ENCODE measurements at places on chromosomes 13 and 19.

- peak; percentile 67 for DNase-seq
Measured at GRCh38 chr19:10104665-10105508, 1.3 kb upstream of the PPAN start.

GRCh38 chr13:20684546-20684945 lies 19.0 kb upstream of the IL17D start:
- no peak for DNase-seq

DNA sequence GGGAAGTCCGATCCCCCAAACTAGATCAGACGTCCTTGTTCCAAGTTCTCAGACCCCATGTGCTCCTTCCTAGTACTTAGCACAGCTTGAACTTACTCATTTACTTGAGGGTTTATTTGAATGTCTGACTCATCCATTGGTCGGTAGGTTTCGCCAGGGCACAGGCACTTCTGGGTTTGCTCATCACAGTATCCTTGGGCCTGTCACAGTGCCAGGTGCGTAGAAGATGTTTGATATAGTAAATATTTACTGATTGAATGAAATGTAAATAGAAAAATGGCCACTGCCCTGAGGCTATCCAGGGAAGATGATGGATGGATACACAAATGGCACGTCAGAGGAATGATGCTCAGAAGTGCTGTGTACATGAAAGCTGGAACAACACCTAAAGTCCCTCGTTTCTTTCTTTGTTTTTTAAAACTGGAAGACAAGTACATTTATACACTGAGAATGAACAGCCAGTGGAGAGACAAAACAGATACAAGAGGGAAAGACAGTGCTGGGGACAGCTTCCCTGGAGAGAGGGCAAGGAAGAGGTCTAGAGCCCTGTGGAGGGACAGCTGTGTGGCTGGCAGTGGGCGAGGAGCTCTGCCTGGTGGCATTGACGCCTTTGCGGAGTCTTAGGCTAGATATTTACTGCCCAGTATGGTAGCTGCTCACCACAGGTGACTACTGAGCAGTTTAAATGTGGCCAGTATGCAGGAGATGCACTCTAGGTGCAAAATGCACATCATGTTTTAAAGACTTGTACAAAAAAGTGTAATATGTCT lies 31.2 kb upstream of the KL start:
- no peak for DNase-seq

DNA sequence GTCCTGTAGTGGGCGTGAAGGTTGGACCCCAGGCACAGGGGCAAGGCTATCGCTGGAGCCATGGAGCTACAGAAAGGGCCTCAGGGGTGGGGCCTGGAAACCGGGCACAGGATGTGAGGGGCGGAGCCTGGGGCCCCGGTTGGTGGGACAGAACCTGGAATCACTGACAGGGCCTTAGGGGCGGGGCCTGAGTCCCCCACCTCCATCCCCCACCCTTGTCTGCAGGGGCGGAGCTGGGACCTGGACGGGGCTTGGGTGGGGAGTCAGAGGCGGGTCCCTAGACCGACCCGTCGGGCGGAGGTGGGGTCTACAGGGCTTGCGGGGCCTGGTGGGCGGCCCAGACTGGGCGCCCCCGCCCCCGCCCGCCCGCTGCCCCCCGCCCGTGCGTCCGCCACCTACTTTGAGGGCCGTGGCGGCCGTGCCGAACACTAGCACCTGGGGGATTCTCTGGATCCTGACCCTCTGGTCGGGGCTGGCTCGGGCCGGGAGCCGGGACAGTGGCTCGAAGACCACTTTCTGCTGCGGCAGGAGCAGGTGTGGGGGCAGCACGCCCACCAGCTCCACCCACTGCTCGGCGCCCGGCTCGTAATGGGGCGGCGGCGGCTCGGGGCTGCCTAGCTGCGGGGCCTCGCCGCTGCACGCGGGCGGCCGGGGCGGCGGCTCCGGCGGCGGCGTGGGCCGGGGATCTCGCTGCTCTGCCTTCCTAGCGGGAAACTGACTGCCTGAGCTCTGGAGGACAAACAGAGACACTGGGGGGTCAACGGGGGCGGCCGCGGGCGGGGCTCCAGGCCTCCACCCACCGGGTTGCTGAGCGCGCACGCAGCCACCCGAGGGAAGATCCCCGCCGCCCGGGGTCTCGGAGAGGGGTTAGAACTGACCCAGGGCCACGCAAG lies 26.3 kb downstream of the DCAF15 start:
- no peak for DNase-seq

DNA sequence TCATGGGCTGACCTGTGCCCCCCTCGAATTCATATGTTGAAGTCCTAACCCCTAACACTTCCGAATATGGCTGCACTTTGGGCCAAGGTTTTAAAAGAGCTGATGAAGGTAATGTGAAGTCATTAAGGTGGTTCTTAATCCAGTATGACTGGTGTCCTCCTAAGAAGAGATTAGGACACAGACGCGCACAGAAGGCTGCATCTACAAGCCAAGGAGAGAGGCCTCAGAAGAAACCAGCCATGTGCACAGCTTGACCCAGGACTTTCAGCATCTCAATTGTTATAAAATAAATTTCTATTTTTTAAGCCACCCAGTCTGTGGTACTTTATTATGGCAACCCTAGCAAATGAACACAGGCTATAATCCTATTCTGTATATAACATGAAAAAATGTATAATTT lies 99.9 kb downstream of the DOCK9 start:
- no peak for DNase-seq

DNA sequence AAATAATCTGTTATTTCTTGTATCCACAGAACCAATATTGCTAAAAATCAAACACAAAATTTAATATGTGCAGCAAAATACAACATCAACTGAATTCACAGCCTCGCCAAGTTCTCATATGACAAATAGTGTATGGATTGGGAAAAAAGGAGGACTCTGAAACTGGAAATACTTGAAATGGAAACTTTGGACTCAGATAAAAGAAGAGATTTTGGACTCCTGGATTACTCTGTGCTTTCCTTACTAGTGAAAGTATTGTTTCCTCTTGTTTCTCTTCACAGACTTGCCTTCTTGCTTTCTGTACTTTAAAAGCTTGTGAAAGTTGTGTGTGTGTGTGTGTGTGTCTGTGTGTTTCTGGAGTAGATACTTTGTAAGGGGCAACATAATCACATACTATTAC lies 1596.3 kb downstream of the PCDH9 start:
- no peak for DNase-seq

GRCh38 chr19:17848595-17849292 lies 962 bp upstream of the JAK3 start:
- DNase-seq, result no peak
